NCI-H774 (cell line): ENCODE measurements at places on chromosomes 3 and 15.

DNA sequence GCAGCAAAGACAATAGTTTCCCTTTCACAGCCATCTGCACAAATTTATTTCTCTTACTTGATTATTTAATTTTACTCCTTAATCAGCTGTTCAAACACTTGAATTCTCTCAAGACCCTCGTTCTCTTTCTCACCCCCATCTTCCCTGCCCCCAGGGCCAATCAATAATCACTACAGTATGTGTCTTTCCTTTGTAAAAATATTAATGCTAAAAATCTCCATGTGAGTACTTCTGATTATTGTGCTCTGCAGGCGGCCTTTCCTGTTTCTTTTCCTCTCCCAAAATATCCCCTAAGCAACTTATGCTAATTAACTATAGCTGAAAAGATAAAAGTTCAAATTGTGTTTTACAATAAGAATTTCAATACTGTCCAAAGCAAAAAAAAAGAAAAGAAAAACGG lies 617.0 kb upstream of the CBLB start:
- DNase-seq: no peak

GRCh38 chr3:64445109-64445943 lies 220.1 kb upstream of the PRICKLE2 start:
- no peak for DNase-seq

DNA sequence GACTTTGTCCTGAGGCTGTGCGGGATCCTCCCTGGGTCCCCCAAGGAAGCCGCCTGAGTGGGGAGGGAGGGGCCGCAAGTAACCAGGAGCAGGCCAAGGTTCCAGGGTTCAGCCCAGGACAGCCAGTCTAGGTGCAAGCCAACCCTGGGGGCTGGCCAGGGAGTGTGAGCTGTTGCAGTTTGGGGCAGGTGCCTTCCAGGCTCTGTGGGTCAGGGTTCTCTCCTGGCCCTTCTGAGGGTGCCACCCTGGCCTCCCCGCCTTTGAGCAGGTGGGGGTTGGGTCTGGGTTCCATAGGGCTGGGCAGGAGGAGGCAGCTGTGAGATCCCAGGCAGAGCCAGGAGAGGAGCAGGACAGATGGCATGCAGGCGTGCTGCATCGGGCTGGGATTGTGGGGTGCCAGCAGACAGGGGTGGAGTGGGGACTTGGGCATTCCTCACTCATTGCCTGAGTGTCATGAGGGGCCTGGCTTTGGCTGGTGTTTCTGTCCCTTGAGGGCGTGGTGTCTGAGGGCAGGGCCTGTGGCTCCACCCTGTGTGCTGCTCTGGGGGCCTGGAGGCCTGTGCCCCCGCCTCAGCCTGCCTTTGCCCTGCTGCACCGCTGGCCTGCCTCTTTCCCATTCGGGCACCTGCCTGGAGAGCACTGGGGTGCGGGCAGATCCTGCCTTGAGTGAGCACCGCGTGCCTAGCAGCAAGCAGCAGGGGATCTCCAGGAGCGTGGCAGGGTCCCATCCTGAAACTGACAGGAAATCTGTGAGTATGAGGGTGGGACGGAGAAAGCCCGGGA lies 18.4 kb downstream of the KLF13 start:
- no peak for DNase-seq

DNA sequence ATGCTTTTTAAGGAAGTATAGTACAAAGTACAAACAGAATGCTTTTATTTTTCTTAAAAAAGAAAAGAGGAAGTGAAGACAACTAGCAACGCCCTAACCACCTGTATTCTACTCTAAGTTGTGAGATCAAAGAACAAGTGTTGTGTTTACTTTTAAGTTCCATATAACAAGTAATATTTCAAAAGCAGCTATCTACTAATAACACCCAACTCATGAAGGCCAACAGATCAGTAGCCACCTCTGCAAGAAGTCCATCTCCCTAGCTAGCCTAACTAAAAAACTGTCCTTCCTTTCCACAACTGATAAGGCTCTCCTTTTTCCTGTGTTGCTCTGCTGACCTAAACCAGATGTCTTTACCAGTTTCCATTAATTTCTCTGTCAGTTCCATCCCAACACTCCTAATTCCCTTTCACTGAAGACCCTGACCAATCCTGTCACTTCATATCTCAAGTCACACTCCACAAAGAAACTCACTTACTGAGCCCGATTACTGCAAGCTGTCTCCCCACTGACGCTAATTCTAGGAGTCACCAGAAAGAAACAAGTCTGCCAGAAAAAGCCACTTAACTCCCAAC lies 26.9 kb downstream of the PHC3 start:
- DNase-seq: no peak

DNA sequence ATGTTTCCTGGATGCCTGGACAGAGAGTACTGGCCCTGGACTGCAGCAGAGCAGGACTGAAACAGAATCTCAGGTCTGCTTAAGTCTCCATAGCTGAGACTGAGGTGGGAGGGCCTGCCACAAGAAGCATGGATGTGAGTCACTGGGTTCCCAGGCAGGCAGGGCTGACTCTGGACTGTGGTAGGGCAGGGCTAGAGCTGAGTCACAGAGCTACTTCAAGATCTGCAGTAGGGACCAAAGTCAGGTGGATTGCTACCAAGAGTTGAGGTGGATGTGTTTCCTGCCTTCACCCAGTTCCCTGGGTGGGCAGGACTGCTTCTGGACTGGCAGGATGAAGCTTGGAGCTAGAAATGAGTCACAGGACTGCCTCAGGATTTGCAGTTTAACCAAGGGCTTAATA lies 282.9 kb downstream of the AGBL1 start:
- DNase-seq: no peak

DNA sequence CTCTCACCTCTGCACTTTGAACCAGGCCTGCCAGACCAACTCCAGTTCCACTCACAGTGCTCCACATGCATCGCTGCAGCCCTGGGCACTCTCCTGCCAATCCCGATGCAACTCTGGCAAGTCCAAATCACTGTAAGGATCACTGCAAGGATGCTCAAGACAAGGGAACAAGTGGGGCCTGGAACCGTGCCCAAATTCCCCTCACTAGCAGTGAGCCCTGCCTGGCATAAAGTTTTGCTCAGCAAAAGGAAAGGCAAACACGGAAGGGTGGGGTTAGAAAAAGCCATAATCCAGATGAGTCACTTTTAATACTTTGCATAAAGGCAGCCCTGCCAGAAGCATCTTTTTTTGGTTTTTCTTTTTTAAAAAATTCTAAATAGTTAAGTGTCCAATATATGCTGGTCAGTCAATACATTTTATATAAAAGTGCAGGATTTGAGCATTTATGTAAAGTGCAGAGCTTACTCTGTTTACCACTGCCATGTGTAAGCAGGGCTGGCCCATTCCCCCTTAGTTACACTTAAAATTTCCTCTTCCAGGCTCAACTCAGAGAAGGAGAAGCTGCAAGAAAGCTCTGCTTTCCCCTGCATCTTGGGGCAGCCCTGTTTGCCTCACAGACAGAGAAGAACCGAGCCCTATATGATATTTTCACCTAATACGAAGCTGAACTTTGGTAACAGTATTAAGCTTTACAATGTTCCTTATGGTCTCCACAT lies 102.2 kb downstream of the CD47 start:
- no peak for DNase-seq

GRCh38 chr3:10952525-10952924 lies 40.0 kb upstream of the SLC6A1 start:
- no peak for DNase-seq

DNA sequence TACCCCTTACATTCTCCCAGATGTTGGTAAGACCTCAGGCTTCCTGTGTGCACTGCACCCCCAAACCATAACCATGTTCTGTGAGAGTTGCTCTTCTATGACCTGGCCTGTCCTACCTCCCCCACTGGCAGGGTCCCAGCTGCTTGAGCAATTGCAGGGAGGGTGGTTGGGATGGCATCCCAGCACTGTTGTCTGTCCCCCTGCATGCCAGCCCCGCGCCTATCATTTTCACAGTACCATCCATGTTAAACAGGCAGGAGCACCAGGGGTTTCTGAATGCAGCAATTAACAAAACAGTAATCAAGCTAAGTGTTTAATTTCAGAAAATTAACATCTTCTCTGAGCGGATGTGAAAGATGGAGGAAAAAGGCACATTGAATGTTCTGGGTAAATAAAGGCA lies 345.5 kb downstream of the EPHB1 start:
- no peak for DNase-seq

- DNase-seq: no peak
Observed at GRCh38 chr3:129034642-129035041, 25.9 kb upstream of the GP9 start.

DNA sequence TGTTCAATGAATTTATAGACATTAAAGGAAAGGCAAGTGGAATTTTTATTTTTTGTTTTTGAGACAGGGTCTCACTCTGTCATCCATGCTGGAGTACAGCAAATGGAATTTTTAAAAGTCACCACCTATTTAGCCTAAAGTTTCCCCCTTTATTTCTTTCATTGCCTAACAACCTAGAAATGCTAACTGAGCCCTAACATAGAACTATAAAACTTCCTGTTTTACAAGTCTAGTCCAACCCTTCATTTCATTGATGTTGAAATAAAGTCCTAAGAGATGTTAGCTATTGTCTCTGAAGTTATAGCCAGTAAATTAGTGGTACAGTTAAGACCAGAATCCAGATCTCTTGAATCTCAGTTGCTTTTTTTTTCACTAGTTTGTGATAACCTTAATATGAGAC lies 39.0 kb downstream of the MAPK6 start:
- DNase-seq: no peak

- no peak for DNase-seq
Observed at GRCh38 chr15:87736891-87737389, 519.6 kb downstream of the NTRK3 start.

DNA sequence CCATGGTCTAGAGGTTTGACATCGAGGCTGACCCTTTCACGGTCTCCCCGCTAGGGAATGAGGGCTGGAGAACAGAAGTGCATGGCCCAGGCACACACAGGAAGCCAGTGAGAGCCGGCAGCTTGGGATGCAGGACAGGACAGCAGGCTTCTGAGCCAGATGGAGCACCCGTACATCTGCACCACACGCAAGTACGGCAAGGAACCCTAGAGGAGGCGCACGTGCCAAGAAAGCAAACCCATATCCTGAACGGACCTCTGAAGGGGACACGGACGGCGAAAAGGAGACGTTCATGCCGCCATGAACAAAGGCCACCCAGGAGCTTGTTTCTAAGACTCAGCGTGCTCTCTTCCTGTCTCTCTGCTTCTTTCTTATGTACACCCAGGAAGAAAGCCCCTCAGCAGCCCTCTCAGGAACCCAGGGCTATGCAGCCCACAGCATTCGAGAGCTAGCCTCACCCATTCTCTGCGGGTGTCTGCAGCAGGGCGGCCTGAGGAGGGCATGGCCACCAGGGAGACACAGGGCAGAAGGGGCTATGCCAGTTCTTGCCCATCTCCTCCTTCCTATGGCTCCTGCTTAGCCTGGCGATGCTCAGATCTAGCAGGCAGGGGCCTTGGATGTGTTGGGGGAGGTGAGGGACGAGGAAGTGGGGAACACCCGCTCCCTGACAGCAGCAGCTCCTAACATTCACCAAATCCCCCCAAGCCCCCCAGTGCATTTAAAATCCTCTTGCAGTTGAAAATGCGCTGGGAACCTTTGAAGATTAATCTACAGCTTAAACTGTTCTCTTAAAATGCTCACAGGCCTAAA lies 81.3 kb downstream of the PCSK6 start:
- no peak for DNase-seq

GRCh38 chr3:40267937-40268724 lies 41.4 kb upstream of the EIF1B start:
- DNase-seq: no peak

GRCh38 chr3:169901453-169901852 lies 9.9 kb upstream of the SAMD7 start:
- DNase-seq: no peak

- no peak for DNase-seq
Observed at GRCh38 chr3:66014651-66015050, 24.1 kb downstream of the MAGI1 start.

DNA sequence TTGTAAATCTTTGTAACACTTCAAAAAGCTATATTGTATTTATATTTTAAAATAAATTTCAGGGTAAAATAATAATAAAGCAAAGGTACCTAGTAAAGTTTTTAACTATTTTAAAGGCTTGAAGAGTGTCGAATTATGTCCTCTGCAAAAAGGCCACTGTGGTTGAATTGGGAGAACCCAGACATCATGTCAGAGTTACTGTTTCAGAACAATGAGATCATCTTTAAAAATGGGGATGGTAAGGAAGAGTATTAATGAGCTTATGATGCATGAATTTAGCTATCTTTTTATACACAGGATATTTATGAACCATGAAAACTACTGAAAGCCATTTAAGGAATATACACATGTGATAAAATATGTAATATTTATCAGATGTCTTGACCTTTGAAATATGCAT lies 26.3 kb downstream of the KCNMB3 start:
- no peak for DNase-seq

DNA sequence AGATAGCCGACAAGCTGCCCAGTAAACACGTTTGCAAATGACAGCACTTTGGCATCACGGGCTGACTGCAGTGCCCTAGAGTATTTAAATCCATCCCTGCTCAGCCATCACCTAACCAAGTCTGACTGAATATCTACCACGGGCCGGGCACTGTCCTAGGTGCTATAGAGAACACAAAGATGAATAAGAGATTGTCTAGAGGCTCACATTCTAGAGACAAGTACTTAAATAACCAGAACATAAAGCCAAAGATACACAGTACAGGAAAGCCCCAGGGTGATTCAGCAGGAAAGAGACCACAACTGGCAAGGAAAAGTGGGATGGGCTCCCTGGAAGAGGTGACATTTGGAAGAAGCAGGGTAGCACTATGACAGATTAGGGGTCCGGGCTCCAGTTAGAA lies 103.5 kb downstream of the MYLK start:
- no peak for DNase-seq

GRCh38 chr3:63918321-63918720 lies 6.1 kb upstream of the SCAANT1 start:
- no peak for DNase-seq

- DNase-seq: no peak
Observed at GRCh38 chr3:186176373-186176990, 67.6 kb upstream of the ETV5 start.

- DNase-seq: peak; percentile 12
Observed at GRCh38 chr3:125585595-125586223, 9.6 kb downstream of the OSBPL11 start.

DNA sequence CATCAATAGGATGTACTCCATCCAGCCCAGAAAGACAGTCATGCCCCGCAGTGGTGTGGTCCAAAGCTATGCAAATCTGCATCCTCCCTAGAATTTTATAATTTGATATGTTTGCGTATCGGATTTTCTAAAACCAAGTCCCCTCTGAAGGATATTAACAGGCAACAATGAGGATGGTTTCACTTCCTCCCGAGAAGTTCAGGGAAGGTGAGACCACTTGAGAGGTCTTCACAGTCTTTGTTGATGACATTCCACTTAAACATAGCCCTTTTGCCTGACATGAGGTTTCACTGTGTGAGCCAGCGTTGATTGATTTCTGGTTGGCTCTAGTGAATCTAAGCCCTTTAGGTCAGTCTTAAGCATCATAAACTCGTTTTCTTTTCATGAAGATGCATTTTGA lies 276.1 kb downstream of the NR2F2 start:
- DNase-seq: no peak

GRCh38 chr3:163422671-163423070 lies 1655.6 kb downstream of the SI start:
- no peak for DNase-seq
